ENCODE measurements at places on chromosomes 16 and 17.

GRCh38 chr16:54930005-54930868 is at the start of gene IRX5:
IRX5 (plus strand) TSS chr16:54930865; CDS start chr16:54931199, 334 bp downstream.
- DNase-seq: no peak

DNA sequence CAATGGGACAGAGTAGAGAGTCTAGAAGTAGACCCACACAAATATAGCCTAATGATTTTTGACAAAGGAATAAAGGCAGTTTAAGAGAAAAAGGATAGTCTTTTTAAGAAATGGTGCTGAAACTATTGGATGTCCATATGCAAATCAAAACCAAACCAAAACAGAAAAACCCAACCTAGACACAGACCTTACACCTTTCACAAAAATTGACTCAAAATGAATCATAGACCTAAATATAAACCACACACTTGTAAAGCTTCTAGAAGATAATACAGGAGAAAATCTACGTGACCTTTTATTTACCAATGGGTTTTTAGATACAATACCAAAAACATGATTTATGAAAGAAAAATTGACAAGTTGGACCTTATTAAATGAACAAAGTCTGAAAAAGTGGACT is 66.4 kb upstream of the MPHOSPH6 start:
- no peak for DNase-seq

GRCh38 chr16:80803339-80804055 is 901 bp downstream of the CDYL2 start:
- peak; percentile 85 for DNase-seq

DNA sequence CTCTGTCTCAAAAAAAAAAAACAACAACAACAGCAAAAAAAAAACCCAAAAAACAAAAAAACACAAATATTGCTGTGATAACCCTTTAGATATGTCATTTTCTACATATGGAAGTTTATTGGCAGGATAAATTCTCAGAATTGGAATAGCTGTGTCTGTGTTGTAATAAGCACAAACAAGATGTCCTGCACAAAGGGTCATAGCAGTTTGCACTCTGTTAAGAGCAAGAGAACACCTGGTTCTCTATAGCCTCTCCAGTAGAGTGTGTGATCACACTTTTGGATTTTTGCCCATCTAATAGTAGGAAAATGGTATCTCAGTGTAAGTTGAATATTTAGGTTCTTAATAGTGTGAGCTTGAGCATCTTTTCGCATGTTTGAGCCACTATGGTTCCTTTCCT is 60.4 kb downstream of the USP43 start:
- no peak for DNase-seq

DNA sequence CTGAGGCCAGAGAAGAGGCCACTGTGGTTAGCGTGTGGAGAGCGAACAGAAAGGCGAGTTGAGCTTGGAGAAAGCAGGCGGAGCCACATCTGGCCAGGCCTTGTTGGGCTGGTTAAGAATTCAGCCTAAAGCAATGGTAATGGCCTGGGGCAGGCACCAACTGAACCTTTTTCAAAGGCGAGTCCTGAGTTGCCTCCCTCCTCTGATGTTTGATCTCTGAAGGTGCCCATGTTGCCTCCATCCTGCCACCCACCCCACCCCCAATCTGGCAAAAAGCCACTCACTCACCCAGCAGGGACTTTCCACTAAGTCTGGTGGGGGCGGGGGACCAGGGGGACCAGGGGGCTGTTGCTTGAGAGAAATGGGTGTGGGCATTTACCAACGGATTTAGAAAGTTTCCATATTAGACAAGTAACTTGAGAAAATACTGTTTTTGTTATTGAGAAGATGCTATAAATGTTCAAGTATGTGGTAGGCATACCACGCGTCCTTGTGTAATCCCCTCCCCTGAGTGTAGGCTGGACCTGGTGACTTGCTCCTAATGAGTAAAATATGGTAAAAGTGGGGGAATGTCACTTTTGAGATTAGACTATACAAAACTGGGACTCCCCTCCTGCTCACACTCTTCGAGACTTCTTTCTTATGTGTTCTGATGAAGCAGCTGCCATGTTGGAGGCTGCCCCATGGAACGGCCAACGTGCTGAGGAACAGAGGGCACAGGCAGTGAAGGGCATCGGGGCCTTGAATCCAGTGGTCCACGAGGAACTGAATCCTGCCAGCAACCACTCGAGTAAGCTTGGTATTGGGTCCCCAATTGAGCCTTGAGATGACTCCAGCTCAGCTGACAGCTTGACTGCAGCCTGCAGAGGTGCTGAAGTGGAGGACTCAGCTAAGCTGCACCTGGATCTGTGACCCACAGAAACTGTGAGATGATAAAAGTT is 29.9 kb upstream of the TNS4 start:
- peak; percentile 79 for DNase-seq

- DNase-seq: no peak
These were observed 1.7 kb downstream of the KANSL1 start for GRCh38 chr17:46191322-46192188.

GRCh38 chr17:75590314-75590761 is 2.7 kb downstream of the MYO15B start:
- no peak for DNase-seq

DNA sequence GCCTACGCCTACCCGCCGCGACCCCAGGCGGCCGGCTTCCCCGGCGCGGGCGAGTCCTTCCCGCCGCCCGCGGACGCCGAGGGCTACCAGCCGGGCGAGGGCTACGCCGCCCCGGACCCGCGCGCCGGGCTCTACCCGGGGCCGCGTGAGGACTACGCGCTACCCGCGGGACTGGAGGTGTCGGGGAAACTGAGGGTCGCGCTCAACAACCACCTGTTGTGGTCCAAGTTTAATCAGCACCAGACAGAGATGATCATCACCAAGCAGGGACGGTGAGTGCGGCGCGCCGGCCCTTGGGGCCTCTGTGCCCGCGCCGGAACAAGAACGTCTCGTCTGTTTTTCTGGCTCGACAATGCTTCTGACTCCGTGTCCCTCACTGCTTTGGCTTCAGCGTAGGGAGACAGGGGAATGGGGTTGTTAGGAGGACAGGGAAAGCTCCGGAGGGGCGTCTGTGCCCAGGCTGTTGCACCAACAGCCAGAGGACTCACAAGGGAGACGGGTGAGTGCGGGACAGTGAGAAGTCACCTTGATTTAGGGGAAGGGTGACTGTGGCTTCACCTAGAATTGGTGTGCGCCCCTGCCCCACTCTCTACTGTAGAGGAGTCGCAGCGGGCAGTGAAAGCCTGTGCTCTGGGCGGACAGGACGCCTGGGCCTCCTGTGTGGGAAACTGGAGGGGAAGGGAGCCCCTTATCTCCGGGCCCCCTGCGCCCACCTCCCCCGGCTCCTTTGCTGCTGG is 806 bp downstream of the TBX21 start:
- peak; percentile 68 for DNase-seq

GRCh38 chr16:55249361-55249760 is 74.6 kb upstream of the IRX6 start:
- DNase-seq: no peak

DNA sequence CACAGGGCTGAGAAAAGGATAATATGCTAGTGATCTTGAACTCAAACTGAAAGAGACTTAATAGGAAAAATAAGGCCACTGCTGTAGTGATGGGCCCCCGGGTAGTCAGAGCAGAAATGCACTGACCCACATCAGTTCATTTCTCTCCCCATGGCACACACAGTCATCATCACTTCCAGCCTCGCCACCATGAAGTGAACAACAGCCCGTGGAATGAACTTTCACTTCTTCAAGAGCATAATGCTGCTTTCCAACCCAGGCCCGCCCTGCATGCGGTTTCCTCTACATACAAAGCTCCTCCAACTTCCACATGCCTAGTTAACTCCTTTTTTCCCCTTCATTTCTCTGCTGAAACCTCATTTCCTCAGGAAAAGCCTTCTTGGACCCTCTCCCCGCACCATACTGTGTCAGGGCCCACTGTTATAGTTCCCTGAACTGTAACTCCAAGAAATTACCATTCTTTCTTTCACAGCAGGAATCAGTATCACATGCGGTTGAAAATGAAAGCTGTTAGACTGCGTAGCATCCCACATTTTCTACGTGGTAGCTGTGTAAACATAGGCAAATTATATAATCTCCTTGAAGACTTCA is 65.8 kb upstream of the SMIM36 start:
- DNase-seq: no peak

GRCh38 chr17:47470836-47471235 is 60.1 kb upstream of the NPEPPS start:
- no peak for DNase-seq

DNA sequence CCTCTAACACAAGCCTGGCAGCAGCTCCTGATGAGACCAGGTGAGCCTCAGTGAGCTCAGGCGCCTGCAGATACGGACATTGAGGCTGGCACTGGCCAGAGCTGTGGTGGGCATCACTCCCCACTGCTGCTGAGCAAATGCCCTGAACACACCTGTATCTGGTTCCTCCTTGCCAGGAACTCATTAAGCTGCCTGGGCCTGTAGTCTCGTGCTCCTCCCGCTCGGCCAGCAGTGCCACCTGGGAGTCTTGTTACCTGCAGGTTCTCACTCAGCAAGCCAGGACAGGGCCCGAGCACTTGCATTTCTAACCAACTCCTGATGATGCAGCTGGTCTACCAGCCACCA is 13.3 kb downstream of the EIF4A3 start:
- peak; percentile 55 for DNase-seq

DNA sequence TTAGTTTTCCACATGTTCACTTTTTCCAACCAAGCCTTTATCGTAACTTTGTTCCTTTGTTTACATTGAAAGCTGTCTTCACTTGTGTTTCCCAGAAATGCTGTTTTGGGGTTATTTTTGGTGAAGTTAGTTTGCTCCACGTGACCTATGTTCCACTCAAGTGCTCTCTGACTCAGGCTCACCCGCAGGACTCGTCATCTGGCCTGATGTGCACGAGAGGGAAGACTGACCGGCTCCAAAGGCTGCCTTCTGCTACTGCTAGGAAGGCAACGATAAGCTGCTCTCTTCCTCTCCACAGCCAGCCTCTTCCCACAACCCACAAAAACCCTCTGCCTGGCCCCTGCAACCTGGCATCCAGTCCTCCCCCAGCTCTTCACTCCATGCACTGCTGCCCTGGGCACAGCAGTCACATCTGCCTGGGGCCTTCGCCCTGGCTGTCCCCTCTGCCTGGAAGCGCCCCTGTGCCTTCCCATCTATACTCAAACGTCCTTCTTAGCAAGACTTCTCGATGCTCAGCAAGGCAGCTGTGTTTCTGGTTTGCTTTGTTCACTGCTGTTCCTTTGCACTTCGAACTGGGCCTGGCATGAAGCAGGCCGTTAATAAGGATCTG is 28.0 kb downstream of the ZCCHC14 start:
- no peak for DNase-seq

GRCh38 chr17:7136266-7136877 is 21.8 kb upstream of the ASGR2 start:
- DNase-seq: no peak

- DNase-seq: no peak
These were observed at the start of gene MMP15 for GRCh38 chr16:58025351-58026138. MMP15 (plus strand) TSS chr16:58025754; CDS start chr16:58026351, 597 bp downstream.

- DNase-seq: no peak
These were observed 387 bp upstream of the SLC38A8 start for GRCh38 chr16:84042879-84043485.

GRCh38 chr16:72588551-72588950 is 416.6 kb upstream of the PMFBP1 start:
- DNase-seq: no peak

DNA sequence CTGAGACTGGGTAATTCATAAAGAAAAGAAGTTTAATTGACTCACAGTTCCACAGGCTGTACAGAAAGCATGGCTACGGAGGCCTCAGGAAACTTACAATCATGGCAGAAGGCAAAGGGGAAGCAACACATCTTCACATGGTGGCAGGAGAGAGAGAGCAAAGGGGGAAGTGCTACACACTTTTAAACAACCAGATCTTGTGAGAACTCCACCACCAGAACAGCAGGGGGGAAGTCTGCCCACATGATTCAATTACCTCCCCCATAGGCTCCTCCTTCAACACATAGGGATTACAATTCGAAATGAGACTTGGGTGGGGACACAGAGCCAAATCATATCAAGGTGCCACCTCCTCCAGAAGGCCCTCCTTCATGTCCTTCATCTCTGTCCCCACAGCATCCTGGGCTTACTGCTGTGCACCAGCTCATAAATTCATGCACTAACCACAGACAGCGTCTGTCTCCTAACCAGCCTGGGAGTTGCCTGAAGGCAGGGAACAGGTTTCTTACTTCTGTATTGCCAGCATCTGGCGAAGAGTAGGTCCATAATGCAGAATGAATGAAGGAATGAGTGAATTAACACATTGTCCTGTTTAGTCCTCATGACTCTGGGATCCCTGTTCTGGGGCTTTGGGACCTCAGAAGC is 74.4 kb downstream of the WSB1 start:
- DNase-seq: peak; percentile 18

DNA sequence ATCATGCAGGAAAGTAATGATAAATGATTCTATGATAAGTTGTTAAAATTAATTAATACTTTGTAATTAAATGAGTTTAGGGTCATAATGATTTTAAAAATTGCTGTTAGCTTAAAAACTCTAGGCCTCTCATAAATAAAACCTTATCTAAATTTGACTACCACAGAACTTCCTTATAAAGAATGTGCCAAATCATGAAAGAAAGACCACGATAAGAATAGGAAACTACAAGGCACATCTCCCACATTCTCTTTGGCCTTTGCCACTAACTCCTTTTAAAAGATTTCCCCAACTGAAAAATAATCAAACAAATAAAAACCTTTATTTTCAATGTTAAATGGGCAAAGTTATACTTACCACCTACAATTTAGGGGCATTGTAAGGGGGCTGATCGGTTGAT is 164.6 kb upstream of the C17orf78 start:
- no peak for DNase-seq

DNA sequence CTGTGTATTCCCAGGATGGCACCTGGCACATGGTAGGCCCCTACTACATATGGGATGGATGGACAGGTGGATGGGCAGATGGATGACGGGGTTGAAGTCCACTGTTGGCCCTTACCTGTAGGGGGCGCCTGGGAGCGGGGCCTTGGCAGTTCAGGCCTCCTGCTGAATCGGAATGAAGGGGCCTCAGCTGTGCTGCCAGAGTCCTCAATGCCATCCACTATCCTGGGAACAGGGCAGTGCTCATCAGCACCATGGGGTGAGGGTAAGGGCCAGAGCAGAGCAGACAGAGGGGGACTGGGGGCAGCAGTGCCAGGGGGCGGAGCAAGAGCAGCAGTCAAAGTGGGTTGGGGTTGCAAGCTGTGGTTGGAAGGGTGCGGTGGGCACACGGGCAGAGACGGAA is 8.3 kb upstream of the RAB5C start:
- no peak for DNase-seq

- no peak for DNase-seq
These were observed 333.0 kb upstream of the C16orf82 start for GRCh38 chr16:26733710-26734109.
